ENCODE measurements at places on chromosomes 16 and 17.
A peak's percentile ranks its signal among the peaks of the same experiment; 100 is the strongest.

DNA sequence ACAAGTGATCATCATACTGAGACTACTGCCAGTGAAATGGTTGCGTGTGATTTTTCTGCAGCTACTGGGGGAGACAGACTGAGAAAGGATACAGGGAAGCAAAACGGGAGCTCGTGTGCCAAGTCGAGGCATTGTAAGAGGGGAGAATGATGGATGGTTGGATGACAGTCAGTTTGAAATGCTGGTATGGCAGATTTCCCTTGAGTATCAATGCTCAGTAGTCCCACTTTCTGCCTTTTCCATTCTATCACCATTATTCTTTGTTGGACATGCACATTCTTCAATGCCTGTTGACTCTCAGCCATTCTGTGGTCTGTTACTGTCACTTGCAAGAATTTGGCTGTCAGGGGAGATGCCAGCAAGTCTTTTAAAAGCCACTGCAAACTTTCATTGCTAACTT, 510.6 kb upstream of the RBFOX1 start:
- no peak for DNase-seq

GRCh38 chr17:45985447-45985846, 13.6 kb upstream of the STH start:
- DNase-seq = no peak

DNA sequence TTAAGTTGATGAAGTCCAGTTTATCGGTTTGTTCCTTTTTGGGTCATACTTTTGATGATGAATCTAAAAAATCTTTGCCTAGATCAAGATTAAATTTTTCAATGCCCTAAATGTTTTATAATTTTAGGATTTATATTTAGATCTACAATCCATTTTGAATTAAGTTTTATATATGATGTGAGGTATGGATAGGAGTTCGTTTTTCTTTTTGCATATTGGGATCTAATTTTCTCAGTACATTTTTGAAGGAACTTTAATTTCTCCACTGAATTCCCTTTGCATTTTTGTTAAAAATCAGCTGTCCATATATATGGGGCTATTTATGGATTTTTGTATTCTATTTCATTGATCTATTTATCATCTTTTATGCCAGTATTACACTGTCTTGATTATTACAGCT, 125.5 kb upstream of the HS3ST2 start:
- no peak for DNase-seq

GRCh38 chr16:75532142-75532765, 3.7 kb downstream of the CHST5 start:
- DNase-seq = no peak

- DNase-seq = no peak
These were observed 744 bp upstream of the PLXDC1 start for GRCh38 chr17:39151943-39152818.

DNA sequence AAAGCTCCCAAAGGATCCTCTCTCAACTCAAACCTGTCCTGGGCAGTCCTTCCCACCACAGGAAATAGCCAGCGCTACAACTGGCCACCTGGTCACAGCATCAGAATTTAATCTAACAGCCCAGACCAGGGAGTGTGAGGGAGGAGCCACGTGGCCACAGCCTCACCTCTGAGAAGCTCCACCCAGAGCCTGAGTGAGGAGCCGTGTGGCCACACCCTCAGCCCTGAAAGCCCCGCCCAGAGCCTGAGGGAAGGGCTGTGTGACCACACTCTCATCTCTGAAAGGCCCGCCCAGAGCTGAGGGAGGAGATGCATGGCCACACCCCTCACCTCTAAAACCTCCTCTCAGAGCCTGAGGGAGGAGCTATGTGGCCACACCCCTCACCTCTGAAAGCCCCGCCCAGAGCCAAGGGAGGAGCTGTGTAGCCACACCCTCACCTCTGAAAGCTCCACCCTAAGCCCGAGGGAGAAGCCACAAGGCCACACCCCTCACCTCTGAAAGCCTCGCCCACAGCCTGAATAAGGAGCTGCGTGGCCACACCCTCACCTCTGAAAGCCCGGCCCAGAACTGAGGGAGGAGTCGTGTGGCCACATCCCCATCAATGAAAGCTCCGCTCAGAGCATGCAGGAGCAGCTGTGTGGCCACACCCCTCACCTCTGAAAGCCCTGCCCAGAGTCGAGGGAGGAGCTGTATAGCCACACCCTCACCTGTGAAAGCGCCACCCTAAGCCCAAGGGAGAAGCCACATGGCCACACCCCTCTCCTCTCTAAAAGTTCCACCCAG, 28.6 kb downstream of the SLC38A8 start:
- DNase-seq = peak; percentile 81

- DNase-seq = no peak
These were observed 103.7 kb downstream of the RAP1GAP2 start for GRCh38 chr17:2899906-2900305.

DNA sequence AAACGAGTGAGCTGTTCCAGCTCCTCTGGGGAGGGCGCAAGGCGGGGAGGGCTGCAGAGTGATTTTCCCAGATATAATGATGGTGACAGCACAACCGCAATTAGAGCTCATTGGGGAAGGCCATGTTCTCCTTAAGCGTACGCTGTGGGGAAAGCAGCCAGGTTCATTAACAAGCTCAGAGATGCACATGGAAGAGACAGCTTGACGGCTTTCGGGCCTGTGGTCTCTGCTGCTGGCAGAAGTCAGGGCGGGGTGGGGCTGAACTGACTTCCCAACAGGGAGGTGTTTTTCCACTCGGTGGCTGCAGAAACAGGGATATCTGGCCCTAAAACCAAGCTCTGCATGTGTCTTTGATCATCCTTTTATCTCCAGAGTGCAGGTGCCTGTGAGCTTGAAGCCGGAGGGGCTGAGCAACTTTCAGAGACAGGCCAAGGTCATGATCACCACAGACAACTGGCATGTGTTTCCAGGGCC, 24.0 kb upstream of the CACNG1 start:
- no peak for DNase-seq
